ENCODE measurements at places on chromosomes 6 and 20. TPM values are rescaled to one million over a fixed set of nuclear protein-coding genes. Genes with fewer than 3 reads are reported as not detected.
A peak's percentile ranks its signal among the peaks of the same experiment; 100 is the strongest.

DNA sequence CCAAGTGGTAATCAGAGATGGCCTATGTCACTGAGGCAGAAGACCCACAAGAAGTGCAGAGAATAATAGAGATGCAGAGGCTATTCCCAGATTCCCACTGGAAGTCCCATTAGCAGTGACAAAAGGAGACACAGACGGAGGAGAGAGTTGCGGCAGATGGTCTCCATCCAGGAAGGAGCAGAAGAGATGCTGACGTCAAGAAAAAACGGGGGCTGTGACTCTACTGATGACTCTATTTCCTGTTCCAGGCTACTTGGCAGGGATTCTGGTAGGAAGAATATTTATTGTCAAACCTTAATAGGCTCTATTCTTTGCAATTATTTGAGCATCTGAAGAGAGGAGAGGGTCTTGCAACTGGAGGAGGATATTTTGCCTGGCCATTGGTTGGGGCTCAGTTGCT, 246.0 kb upstream of the ECI2 start:
- DNase-seq = peak; percentile 63

DNA sequence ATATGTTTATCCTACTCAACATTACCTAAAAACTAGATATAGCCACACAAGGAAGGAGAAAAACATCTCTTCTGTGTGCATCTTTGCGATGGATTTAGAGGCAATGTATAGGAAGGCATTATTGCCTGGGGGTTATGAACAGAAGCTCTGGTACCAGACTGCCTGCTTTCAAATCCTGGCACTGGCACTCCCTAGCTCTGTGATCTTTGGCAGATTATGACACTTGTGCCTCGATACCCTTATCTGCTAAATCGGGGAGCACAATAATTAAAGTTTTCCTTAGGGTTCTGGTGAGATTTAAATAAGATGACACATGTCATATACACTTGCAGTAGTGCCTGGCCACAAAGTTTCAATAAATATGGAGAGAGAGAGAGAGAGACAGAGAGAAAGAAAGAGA, 53.3 kb downstream of the SYNE1 start:
- no peak for DNase-seq

DNA sequence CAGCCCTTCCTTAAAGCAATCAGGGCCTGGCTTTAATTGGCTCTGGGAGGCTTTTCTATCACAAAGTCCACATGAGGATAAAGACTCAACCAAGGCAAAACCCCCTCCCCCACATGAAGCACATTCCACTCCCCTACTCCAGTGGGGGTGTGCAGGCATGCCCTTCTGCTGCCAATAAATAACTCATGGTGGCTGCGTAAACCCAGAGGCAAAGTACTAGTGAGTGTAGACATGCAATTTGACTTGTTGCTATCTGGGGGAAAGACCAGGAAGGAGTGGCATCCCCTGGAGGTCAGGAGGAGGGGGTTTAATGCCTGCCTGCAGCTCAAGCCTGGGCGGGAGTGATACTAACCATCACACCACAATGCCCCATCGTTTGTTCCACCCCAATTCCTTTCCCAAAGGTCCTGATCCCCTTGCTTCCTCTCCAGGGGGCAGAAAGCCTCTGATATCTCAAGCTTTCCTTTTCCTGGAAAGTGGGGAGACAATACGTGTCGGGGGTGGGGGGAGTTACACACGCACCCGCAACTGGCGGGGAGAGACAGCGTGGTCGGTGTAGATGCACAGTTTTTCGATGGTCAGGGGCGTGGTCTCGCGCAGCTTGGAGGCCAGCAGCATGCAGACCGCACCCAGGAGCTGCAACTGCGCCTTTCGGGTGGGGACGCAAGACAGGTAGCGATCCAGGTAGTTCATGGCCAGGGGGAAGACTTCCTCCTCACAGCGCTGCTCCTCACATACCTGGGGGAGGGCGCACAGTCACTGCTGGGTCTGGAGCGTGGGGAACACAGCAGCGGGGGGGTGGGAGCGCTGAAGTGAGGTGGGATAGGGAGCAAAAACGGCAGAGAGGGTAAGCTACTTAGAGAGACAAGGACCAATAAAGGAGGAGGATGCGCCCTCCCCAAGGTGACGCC, 1.5 kb downstream of the CCND3 start:
- peak; percentile 56 for DNase-seq

DNA sequence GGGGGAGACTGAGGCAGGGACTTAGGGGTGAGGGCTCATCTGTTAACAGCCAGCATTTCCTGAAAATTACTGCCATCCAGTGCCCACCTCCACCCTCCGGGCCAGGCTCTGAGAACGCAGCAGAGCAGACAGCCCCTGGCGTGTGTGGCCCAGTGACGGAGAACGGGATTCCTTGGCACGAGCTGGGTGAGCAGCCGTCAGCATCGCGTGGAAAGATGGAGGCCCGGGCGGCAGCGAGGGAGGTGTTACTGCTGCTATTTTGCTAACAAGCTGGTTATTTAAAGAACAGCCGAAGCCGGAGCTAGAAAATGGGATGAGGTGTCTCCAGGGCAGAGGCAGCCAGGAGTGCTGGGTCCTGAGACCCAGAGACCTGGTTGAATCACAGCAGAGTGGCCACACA, 62.7 kb downstream of the DLGAP4 start:
- no peak for DNase-seq

GRCh38 chr6:169833258-169833794, 81.9 kb downstream of the ERMARD start:
- peak; percentile 47 for DNase-seq

SOX18 gene
- not detected for total RNA-seq

EYA2 gene
- not detected for total RNA-seq

ZSCAN9 gene
- total RNA-seq = 7.3 TPM

TMEM200A gene
- 43.3 TPM for total RNA-seq

Data from GM23248 (cell line).